ENCODE measurements at places on chromosomes 6 and 20.

DNA sequence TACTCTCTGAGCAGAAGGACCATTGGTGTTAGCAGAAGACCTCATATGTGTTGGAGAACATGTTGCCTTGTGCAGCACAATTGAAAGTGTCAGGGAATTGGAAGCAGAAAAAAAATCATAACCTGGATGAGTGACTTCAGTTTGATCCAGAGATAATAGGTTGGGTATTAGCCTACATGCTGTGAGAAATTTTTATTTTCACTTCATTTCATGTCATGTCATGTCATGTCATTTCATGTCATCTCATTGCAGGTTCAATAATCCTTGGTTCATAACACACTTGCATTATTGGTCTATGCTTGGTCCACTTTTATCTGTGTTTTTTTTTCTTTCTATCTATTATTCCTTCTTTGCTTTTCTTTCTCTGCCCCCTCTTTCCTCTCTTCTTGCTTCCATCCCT lies 34.3 kb downstream of the AKAP7 start:
- DNase-seq: no peak

GRCh38 chr6:32964776-32965175 lies 3.6 kb upstream of the BRD2 start:
- no peak for DNase-seq

- no peak for DNase-seq
Observed at GRCh38 chr20:38355161-38356012, 9.1 kb downstream of the LBP start.

DNA sequence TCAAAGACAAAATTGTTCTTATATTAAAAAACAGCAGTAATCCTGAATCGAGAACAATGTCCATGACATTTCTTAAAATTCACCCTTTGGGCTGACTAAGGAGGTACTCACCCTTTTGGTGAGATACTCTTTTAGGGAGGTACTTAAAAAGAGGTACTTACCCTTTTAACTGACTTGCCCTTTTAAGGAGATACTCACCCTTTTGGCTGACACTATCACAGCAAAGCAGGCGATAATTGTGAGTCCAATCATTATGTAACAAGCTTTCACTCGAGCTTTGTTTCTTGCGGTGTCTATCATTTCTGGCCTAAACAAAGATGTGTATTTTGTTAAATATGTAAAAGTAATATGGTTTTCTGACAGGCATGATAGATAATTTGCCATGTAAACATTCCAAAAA lies 3.7 kb downstream of the FAM162B start:
- DNase-seq: no peak

DNA sequence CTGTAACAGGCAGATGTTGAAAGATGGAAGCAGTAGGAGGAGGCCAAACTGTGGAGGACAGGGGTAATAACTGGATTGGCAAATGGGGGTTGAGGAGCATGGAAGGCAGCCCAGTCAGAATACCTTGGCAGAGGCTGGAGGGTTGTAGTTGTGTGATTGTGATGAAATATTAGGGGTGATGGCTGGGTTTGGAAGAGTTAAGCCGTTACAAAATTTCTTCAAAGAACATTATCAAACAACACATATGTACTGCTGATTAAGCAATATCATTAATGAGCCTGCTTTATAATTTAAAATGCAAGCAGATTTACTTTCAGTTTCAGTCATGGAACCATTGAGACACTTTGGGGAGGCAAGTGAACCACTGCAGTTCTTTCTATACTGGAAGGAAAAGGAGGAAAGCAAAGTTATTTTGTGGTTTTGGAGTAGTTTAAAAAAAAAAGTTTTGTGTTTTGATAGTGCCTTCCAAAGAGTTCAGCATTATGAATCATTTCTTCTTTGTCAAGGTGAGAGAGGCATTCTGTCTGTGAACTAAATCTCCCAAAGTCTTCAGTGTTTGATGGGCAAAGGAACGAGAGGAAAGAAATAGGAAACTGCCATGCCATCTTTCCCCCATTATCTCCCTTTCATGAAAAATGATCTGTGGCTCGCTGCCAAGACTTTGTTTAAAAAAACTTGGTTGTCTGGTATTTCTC lies 20.7 kb downstream of the FOXO3 start:
- DNase-seq: no peak

DNA sequence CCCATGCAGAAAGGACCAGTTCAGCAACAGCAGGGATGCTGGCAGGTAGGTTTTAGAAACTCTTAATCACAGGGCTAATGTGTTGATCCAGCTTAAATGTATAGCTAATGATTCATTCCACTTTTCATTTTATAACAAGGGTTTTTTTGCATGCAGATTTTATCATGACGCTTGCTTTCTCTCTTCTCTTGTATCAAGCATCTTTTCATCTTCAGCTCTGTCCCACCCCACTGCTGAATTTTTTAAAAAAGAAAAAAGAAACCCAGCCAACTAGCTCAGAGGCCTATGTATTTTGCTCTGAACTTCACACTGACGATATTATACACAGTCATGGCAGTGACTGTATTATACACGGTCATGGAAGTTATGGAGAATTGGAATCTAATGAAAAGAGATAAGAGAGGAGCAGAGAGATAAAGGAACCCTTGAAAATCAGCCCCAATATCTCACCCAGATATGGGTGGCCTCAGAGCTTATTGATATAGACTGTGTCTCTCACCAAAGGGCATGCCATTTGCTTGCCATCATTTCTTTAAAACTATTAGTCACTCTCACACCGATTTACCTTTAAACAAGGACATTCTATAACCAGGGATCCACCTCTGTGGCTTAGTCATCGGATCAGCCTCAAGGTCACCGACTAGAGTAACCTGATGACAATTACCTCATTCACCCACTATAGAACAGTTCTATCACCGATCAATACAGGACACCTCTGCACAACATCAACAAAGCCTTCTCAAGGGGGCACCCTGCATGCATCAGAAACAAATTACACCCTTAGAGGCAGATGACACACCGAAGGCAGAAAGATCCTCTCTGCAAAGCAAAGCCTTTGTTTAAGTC lies 222.0 kb downstream of the ATXN1 start:
- no peak for DNase-seq

DNA sequence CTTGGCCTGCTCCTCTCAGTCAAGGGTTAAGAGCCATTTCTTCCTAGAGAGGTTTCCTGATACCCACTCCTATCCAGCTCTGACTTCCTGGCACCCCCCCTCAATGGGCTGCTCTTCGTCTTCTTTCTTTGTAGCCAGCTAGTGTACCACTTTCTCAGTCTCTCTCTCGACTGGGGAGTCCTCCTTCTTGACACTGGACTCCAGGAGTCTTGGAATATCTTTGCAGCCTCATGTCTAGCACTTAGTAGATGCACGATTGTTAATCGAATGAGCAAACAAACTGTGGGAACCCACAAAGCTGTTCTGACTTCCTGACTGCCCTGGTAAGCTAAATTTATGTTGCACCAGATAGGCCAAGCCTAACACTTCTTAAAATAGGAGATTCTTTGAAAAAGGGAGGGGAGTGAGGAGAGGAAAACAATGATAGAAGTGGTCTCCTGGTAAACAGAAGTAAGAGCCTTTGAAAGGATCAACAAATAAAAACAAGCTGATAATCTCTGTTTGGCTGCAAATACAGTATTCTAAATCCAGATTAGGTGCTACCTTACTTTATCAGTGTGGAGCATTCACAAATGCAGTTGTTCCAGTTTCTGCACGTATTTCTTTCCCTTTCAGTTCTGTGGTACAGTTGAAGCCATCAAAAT lies 160.1 kb upstream of the CITED2 start:
- DNase-seq: no peak

GRCh38 chr6:26607434-26608230 lies 10.9 kb downstream of the ABT1 start:
- no peak for DNase-seq

GRCh38 chr20:55515832-55516231 lies 489.5 kb downstream of the CBLN4 start:
- no peak for DNase-seq

GRCh38 chr6:96249755-96250154 lies 234.0 kb downstream of the FUT9 start:
- DNase-seq: no peak

- no peak for DNase-seq
Observed at GRCh38 chr6:47524136-47524845, 46.7 kb downstream of the CD2AP start.

DNA sequence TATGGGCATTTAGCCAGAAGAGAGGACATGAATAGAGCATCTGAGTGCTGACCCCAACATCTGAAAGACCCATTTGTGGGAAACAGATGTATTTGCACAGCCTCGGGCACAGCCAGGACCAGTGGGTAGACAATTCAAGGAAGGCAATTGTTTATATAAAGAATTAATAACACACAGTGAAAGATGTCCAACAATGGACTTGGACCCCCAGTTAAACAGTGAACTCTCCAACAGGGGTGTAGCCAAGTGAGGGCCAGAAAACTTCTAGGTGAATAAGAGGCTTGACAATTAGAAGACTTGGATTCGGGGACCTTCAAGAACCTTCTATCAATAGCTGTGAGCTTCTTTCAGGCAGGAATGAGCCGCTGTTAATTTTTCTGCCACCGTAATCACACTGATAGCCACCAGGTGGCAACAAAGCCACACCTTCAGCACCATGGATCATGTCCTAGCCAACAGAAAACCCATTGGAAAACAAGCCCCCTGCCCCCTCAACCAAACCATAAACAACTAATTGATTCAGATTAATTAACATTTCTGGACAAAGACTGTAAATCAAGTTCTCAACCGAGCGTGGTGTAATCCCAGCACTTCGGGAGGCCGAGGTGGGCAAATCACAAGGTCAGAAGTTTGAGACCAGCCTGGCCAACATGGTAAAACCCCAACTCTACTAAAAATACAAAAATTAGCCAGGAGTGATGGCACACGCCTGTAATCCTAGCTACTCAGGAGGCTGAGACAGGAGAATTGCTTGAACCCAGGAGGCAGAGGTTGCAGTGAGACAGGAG lies 8.8 kb upstream of the SRSF6 start:
- no peak for DNase-seq

- no peak for DNase-seq
Observed at GRCh38 chr6:136052031-136052430, 198.1 kb downstream of the MTFR2 start.

DNA sequence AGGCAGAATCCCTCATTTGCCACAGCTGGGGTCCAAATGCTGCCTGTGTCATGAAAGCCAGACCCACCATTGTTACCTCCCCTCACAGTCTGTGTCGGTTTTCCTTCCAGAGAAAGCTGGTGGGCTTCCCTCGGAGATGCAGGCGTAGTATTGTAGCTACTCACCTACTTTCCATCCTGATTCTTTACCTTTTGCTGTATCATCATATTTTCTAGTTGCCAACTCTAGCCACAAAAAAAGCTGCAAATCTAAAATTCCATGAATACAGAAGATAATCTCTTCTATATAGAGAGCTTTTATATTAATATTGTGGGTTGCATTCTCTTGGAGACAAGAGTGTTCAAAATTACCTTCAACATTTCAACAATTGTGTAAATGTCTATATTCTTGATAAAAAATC lies 98.0 kb upstream of the LAMP5 start:
- no peak for DNase-seq

All from coronary artery (tissue), 2 donors.